Left ventricle myocardium superior (tissue), 1 donor: ENCODE measurements at places on chromosomes 2 and 18. TPM values are rescaled to one million over a fixed set of nuclear protein-coding genes. Genes with fewer than 3 reads are reported as not detected.

DNA sequence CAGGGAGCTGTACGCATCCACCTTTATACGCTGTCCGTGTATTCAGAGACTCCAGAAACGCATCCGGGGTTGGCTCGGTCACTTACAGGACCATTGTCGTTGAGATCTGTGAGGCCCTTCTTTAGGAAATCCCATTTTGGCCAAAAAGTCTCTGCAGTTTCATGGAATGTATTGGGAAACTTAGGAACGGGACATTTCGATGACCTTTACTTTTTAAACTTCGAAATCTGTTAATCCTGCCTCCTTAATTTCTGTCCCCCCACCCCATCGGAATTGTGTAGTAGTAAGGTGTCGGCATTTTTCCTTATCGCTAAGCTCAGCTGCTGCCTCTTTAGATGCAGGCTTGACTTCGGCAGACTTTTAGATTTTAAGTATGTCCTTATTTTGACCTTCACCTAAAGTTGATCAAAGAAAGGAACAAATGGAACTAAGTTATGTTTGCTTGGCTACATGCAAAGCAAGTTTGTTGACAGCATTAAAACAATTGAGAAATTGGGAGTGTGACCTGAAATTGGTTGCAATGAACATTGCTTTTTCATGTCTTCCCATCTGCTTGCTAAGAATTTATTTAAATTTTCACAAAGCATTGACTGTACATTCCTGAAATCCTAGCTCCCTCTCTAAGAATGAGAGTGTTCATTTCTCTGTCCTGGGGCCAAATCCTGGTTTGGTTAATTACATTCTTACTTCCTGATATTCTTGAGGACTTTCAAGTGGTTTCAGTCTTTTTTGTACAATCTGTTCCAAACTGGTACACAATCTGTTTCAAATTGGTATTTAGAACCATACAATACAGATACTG is 884 bp upstream of the RAPH1 start:
- DNase-seq = no peak

- no peak for DNase-seq
Measured at GRCh38 chr2:217909156-217909820, 93.5 kb downstream of the TNS1 start.

The TBC1D8 gene
- 47.8 TPM for total RNA-seq

DNA sequence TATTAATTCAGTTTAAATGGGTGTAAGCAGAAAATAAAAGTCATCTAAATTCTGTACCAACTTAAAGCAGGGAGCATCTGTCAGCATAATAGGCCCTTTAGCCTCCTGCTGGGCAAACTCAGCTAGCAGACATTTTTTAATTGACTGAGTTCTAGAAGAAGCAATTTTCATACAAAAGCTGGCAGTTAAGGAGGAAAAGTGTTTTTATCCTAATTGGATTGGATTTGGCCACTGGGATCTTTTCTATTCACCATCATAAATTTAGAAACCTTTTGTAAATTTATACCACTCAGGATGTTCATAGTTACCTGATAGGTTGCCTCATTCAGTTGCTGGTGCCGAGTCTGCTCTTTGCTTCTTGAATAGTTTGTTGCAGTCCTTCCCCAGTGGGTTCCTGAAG is 262.7 kb upstream of the FSIP2 start:
- no peak for DNase-seq

GRCh38 chr18:67475673-67476072 is 40.8 kb downstream of the DSEL start:
- no peak for DNase-seq

The TMEM163 gene
- 0.40 TPM for total RNA-seq

The ANKRD29 gene
- total RNA-seq = 9.8 TPM

The SLC35F5 gene
- total RNA-seq = 56.2 TPM

The DSG1 gene
- total RNA-seq = 0.77 TPM

The DPYSL5 gene
- total RNA-seq = not detected
